ENCODE measurements at places on chromosomes 5 and 9.

GRCh38 chr5:132464156-132464939, 26.2 kb downstream of the IRF1 start:
- no peak for DNase-seq

DNA sequence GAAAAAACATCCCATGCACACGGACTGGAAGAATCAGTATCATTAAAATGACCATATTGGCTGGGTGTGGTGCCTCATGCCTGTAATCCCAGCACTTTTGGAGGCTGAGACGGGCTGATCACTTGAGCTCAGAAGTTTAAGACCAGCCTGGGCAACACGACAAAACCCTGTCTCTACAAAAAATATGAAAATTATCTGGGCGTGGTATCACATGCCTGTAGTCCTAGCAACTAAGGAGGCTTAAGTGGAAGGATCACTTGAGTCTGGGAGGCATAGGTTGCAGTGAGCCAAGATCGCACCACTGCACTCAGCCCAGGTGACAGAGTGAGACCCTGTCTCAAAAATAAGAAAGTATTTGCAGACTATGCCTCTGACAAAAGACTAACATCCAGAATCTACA, 68.4 kb downstream of the TTC39B start:
- DNase-seq, result no peak

DNA sequence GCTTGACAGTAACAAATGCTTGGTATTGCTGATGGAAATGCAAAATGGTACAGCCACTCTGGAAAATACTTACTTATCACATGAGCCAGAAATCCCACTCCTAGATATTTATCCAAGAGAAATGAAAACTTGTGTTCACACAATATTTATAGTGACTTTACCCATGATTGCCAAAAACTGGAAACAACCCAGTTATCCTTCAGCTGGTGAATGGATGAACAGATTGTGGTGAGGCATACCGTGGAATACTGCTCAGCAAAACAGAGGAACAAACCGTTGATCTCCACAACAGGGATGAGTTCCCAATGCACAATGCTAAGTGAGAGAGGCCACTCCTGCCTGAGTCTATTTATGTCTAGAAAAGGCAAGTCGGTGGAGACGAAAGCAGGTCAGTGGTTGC, 40.5 kb upstream of the LRRC14B start:
- DNase-seq, result no peak

- DNase-seq, result no peak
Observed at GRCh38 chr5:109649318-109649717, 40.4 kb upstream of the MAN2A1 start.

DNA sequence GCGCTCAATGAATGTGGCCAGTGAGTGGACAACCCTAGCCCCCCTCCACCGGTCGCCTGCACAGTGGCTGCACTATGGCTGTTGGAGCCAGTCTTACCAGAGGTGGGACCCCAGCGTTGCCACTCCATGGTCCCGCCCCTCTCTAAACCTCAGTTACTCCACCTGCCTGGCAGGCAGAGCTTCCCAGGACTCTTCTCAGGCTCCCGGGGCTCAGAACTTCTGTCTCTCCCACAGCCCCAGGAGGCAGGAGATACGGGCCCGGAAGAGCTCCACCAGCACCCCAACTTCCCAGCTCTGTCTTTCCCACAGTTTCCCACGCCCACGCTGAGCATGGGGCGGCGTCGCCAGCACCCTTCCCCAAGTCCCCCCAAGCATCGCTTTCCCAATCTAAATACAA, 975 bp downstream of the RASGEF1C start:
- no peak for DNase-seq

DNA sequence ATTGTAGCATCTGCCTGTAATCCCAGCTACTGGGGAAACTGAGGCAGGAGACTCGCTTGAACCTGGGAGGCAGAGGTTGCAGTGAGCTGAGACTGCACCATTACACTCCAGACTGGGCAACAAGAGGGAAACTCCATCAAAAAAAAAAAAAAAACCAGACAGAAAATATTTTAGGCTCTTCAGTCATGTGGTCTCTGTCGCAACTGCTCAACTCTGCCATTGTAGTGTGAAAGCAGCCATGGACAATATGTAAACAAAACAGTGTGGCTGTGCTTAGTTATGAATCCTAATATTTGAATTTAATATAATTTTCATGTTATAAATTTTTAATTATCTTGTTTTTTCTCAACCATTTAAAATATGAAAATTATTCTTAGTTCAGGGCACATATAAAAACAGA, 38.4 kb downstream of the ZFAND5 start:
- DNase-seq, result no peak

GRCh38 chr5:81853030-81853357, 102.1 kb upstream of the SSBP2 start:
- DNase-seq, result no peak

GRCh38 chr5:15521381-15522186, 21.6 kb downstream of the FBXL7 start:
- no peak for DNase-seq

- no peak for DNase-seq
Observed at GRCh38 chr9:42396318-42396717, 212.9 kb downstream of the SPATA31A6 start.

GRCh38 chr9:115213818-115214334, 95.9 kb upstream of the TNC start:
- no peak for DNase-seq

- no peak for DNase-seq
Observed at GRCh38 chr9:3330792-3331420, 194.9 kb downstream of the RFX3 start.

GRCh38 chr9:94948567-94949235, 222.2 kb downstream of the AOPEP start:
- no peak for DNase-seq

DNA sequence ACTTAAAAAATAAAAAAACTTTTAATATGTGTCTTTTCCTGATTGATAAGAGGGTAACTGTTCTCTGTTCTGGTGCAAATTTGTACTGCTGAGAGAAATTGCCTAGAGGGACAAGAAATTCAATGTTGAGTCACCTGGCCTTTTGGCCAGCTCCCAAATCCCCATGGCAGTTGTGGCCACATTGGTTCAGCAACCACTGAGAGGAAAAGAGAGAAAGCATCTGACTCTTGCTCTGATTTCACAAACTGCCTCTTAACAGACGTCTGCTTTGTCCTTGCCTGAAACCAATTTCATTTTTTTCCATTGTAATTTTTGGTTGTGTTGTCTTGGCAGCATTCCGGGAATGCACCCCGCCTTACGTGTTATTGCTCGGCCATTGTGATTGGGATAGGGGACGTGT, 42.4 kb downstream of the NTRK2 start:
- DNase-seq, result no peak

DNA sequence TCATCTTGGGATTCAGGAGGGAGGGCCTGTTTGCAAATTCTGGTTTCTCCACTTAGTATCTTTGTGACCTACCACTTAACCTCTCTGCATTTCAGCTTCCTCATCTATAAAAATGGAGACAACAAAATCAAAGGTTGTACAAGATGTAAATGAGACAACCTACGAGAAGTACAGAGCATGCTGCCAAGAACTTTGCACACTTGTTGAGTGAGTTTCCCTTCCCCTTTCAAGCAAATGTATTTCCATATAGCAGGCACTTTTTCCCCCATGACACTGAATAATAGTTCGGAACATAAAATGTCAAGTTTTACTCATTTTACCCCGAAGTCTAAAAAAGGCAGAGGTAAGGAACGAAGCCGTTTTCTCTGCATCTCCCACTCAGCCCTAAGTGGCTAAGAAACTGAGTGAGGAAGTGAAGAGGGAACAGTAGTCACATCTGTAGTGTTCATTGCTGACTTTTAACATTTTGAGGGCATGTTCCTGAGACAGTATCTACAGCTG, 159.0 kb downstream of the TLE1 start:
- no peak for DNase-seq

GRCh38 chr5:128384068-128384467, 154.0 kb downstream of the FBN2 start:
- no peak for DNase-seq

GRCh38 chr9:82161876-82162275, 173.3 kb downstream of the SPATA31D1 start:
- no peak for DNase-seq

GRCh38 chr5:61673007-61673735, 341.1 kb downstream of the ZSWIM6 start:
- no peak for DNase-seq

- no peak for DNase-seq
Observed at GRCh38 chr5:87151547-87151946, 116.1 kb upstream of the RASA1 start.

DNA sequence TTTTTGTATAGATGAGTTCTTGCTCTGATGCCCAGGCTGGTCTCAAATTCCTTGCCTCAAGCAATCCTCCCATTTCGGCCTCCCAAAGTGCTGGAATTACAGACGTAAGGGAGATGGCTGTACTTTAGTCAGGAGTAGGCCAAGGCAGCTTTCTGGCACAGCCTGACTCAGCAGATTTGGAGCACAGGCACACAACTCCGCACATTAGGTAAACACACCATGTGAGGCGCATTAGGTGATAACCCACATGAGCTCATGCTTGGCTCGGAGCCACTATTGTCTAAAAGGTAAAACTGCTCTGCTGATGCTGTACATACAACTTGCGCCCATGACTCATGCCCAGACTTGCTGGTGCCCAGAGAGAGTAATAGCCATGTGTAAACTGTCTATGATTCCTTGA, 1157.9 kb downstream of the TAF11L14 start:
- no peak for DNase-seq

Measured in left ventricle myocardium inferior (tissue), 1 donor.